Endothelial cell of coronary artery (primary cell): ENCODE measurements at places on chromosomes 6 and 20. TPM values are rescaled to one million over a fixed set of nuclear protein-coding genes. Genes with fewer than 3 reads are reported as not detected.

The EYS gene
- under 0.01 TPM in 1 of 2 replicates, not detected in the other for total RNA-seq

The HLA-DRB5 gene
- 0.09 and 0.19 TPM in 2 replicates for total RNA-seq

The E2F3 gene
- total RNA-seq = 4.5 and 5.6 TPM in 2 replicates

The SFTA2 gene
- not detected in 2 replicates for total RNA-seq

The SLC26A8 gene
- not detected in 2 replicates for total RNA-seq

The TULP1 gene
- total RNA-seq = not detected in 2 replicates

The PNRC1 gene
- total RNA-seq = 43.6 and 55.5 TPM in 2 replicates

The RTF2 gene
- 92.6 and 95.6 TPM in 2 replicates for total RNA-seq

The GSTA4 gene
- total RNA-seq = 15.1 and 17.1 TPM in 2 replicates

The SEMG1 gene
- total RNA-seq = not detected in 2 replicates

The PRDM1 gene
- 0.94 and 3.4 TPM in 2 replicates for total RNA-seq

The ALDH8A1 gene
- 0.18 and 0.38 TPM in 2 replicates for total RNA-seq

The TFB1M gene
- total RNA-seq = 11.4 and 14.4 TPM in 2 replicates

The DEFB132 gene
- not detected in 2 replicates for total RNA-seq
